ENCODE measurements at places on chromosomes 5 and 9. TPM values are rescaled to one million over a fixed set of nuclear protein-coding genes. Genes with fewer than 3 reads are reported as not detected.

- no peak for DNase-seq
These were observed 113.3 kb upstream of the SHB start for GRCh38 chr9:38182321-38182720.

- no peak for DNase-seq
These were observed 142.8 kb downstream of the GADD45G start for GRCh38 chr9:89747596-89747995.

DNA sequence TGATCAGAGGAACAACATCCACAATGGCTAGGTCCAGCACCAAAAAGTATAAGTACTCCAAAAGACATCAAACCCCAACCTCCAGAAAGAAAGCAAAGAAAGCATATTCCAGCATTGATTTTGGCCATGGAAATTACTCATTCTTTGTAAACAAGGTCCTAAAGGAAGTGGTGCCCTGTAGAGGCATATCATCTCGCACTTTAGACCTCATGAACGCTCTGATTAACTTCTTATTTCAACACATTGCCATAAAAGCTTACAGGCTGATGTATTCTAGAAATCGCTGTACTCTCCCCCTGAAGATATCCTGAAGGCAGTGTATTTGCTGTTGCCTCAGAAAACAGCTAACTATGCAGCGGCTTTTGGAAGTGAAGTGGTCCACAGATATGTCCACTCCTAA, 82.7 kb upstream of the TNPO1 start:
- DNase-seq = no peak

DNA sequence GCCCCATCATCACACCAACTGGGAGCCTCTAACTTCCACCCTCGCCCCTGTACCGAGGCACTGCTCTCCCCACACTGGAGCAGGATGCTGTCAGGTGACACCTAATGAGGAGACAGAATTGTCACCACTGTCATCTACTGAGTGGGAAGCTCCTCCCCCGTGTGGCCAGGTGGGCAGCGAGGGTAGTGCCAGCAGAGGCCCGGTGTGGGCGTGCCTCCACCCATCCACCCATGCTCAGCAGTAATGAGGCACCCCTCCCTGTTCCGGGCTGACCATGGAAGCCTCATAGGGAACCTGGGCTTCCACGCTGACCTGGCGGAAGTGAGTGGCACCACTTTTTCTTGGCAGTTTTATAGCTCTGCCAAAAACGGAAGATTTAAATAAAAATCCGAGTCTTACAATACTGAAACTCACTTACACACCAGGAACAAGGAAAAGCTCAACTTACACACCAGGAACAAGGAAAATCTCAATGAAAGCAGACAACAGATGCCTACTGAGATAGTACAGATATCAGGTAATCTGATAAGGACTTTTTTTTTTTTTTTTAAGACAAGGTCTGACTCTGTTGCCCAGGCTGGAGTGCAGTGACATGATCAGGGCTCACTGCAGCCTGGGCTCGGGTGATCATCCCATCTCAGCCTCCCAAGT, 30.6 kb upstream of the ASS1 start:
- DNase-seq = no peak

DNA sequence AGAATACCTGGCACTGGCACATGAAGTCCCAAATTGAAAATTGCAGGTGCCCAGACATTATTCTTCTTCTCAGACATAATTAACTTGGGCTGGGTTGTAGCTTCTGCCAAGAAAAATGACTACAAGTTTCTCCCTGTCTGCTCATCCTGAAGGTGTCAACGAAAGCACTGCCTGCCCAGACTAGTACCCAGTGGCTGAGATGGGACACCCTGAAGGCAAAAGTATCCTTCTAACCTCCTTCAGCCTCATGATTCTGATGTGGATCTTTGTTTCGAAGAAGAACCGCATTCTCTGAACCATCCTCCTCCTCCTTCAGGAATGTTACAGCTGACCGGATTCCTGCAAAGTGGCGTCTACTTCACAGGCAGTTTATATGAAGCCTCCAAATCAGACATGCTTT, 161.1 kb upstream of the FST start:
- no peak for DNase-seq

DNA sequence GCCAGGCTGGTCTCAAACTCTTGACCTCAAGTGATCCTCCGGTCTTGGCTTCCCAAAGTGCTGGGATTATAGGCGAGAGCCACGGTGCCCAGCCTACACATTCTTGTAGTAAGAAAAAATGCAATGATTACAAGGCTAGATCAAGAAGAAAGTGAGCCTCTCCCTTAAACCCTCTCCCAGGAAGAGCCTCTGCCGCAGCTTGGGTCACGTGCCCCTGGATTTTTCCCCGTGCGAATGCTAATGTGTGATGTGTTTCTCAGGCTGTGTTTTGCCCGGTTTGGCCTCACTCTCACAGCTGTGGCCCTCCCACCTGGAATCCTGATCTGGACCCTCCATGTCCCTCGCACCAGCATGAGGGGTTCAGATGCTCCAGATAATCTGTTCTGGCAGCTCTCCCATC, 6.9 kb downstream of the PLPP7 start:
- DNase-seq = no peak

DNA sequence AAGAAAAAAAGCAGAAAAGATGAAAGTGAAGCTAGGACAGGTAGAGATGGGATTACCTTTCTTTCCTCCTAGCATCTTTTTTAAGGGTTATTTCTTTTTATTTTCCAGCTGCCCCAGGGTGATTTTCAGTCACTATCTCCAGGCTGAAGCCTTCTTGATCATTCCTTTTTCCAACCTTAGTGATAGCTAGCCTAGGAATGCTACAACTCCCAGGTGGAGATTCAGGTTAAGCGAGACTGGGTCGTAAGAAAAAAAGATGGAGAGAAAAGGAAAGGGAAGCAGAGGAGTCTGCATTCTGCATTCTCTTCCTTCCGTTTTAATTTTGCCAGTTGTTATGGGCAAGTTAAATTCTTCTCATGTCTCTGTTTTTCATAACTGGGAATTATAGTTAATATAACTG, 36.7 kb upstream of the RIC1 start:
- no peak for DNase-seq

DNA sequence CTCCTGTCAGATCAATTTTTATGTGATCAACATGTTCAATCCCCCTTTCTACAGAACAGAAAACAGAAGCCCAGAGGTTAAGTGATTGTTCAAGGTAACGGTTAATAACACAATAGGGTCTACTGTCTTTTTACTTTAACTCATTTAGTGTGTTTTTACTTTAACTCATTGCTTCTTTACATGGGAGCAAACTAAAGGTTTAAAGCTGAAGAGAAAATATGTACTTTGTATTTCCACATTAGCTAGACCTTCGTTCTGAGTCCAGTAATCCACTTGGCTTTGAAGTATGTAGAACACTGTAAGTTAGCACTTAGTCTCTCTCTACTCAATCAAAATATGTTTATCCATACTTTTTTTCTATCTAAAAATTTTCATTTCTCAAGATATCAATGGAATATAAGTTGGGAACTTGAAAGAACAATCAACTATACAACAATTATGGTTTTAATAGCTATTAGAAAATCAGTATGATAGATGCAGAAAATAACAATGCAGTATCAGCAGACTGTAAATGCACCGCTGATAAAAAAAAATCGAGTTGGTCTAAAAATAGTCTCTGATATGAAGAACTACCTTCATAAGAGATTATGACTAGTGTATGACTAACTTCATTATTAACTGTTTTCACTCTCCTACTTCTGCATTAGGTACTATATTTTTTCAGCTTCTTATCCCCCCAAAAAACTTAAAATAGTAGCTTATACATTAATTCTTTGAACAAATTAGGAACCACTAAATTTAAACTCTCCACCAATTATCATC, 20.6 kb downstream of the PGGT1B start:
- no peak for DNase-seq

GRCh38 chr9:137095664-137096517, 9.1 kb downstream of the MAN1B1 start:
- peak; percentile 93 for DNase-seq

DNA sequence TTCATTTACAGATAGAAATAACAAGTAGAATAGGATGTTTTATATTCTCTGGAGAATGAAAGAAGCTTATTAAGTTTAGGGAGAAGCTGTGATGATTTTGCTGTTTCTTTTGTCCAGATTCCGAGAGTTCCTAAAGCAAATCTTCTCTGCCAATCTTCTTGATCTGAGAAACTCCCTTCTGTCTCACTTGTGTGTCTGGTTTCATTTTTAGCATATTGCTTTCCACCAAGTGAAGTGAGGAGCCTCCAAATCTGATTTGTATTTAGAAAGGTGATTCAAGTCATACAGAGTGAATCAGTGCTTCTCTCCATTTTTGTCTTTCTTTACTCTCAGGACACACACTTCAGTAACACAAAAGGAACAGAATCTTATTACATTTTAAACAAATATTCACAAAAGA, 48.4 kb downstream of the STX17 start:
- DNase-seq = no peak

DNA sequence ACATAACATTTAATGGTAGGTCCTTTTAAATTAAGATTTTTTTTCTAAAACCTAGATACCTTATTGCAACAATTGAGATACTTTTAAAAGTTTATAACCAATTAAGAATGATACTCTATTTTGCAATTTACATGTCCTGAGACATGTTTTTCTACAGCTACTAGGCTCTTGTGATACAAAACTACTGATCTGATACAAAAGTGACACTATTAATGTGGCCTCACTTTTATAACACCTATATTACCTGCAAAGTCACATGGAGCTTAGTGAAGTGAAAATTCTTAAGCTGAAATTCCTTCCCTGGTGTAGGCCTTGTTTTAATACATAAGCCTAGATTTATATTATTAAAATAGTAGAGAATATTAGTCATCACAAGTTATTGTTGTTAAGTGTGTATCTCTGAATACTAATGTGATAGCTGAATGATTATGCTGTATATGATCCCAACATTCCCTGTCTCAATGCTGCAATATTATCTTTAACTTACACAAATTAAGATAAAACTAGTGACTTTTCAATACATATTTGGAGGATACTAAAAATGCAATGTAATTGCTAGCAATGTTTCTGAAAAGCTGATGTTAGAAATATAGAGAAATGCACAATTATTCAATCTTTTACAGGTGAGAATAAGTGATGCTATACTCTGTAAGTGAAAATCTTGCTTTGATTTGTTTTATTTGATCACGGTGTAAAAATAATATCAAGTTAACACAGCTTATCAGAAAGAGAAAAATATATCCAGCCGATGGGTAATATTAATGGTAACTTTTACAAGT, 2.6 kb downstream of the NFIB start:
- no peak for DNase-seq

- no peak for DNase-seq
These were observed 19.9 kb downstream of the RXRA start for GRCh38 chr9:134346151-134346550.

GRCh38 chr9:125131778-125132177, 11.6 kb downstream of the SCAI start:
- DNase-seq = no peak

DNA sequence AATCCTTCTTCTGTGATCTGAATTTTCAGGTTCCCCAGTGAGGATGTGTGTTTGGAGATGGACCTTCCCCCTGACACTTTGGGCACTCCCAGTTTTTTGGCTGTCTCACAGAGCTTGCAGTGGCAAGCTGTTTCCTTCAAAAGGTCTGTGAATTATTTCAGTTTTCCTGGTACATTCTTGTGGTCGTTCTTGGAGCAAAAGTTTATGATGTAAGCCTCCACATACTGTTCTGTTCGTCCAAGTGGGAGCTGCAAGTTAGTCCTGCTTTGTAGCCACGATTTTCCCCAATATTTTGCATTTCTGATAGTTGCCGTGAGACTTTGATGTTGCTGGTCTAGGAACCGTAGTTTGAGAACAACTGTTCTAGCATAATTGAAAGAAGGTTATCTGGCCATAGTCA, 88.3 kb downstream of the MTAP start:
- no peak for DNase-seq

DNA sequence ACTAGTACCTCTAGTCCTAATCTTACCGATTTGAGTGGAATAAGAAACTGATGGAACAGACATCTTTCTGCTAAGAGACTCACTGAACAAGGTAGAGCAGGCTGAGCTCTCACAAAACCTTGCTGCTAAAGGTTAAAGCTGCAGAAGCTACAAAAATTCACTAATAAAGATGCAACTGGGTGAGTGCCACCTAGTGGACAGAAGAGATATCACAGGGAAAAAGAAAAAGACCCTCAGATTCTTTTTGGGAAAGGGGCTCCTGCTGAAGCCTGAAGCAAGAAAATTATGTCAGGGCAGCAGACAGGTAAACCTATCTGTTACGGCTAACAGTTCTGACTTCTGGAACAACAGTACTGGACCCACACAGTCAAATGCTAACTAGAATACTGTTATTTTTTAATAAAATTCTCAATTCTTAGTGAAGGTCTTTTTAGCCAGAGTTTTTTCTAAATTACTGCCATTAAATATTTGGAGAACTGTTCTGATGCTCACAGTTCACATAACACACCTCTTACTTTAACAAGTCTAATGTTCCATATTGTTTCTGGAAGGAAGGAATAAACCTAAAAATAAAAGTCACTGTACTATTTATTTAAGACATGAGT, 51.2 kb downstream of the DIAPH1 start:
- DNase-seq = no peak

The FGFR4 gene
- 0.87 TPM for total RNA-seq

The PRRX2 gene
- total RNA-seq = 0.58 TPM

The SLC1A1 gene
- total RNA-seq = not detected

The CXCL14 gene
- not detected for total RNA-seq

The WHRN gene
- 4.4 TPM for total RNA-seq

The SLC25A2 gene
- total RNA-seq = 0.31 TPM

Data from activated CD4-positive, alpha-beta memory T cell treated with anti-CD3 and anti-CD28 coated beads for 36 hours (primary cell).